Cortex of kidney (tissue), 1 donor: ENCODE measurements at places on chromosomes 2 and 18.

DNA sequence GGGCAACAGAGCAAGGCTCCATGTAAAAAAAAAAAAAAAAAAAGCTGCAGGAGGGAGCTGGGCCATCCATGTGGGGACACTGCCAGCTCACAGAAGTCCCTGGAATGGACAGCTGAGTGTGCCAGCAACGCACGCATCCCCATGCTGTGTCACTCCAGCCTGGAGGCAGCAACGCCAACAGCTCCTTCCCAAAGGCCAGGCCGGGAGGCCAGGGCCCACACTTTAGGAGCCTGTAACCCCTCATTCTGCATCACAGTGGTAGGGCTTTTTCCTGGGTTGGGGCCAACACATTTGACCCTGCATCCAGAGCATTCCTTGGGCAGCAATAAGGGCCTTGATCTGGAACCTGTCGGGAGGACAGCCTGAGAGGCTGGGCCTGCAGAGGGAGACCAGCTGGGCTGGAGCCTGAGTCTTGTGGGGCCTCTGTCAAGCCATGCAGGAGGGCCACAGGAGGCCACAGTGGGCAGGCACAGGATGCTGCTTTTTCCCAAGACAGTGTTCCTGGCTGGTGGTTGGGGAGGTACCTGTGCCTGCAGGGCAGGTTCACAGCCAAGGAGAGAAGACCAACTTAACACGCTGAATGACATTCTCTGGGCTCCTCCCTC lies 16.8 kb upstream of the KCNK3 start:
- no peak for DNase-seq

GRCh38 chr2:146004462-146004861 lies 1484.5 kb upstream of the ZEB2 start:
- DNase-seq = no peak

- no peak for DNase-seq
Observed at GRCh38 chr2:72515696-72516095, 310.1 kb downstream of the EXOC6B start.

- no peak for DNase-seq
Observed at GRCh38 chr18:9103376-9103873, 926 bp downstream of the NDUFV2 start.

GRCh38 chr2:212908682-212909435 lies 242.6 kb downstream of the IKZF2 start:
- no peak for DNase-seq

DNA sequence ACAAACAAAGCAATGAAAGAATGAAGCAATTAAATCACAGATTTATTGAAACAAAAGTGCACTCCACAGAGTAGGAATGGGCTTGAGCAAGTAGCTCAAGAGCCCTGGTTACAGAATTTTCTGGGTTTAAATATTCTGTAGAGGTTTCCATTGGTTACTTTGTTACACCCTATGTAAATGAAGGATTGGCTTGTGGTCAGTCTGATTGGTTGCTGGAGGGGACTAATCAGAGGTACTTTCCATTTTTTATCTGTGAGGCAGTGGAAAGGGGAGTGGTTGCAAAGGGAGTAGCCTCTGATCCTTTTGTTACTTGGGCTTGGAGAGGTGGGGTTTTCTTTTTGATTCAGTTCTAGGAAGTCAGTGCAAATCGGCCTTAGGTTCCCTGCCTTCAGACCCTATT lies 253.3 kb downstream of the ARL6IP6 start:
- no peak for DNase-seq

GRCh38 chr2:239600001-239600593 lies 199.3 kb upstream of the HDAC4 start:
- DNase-seq = no peak

- DNase-seq = no peak
Observed at GRCh38 chr2:33214436-33214835, 262.0 kb upstream of the RASGRP3 start.

DNA sequence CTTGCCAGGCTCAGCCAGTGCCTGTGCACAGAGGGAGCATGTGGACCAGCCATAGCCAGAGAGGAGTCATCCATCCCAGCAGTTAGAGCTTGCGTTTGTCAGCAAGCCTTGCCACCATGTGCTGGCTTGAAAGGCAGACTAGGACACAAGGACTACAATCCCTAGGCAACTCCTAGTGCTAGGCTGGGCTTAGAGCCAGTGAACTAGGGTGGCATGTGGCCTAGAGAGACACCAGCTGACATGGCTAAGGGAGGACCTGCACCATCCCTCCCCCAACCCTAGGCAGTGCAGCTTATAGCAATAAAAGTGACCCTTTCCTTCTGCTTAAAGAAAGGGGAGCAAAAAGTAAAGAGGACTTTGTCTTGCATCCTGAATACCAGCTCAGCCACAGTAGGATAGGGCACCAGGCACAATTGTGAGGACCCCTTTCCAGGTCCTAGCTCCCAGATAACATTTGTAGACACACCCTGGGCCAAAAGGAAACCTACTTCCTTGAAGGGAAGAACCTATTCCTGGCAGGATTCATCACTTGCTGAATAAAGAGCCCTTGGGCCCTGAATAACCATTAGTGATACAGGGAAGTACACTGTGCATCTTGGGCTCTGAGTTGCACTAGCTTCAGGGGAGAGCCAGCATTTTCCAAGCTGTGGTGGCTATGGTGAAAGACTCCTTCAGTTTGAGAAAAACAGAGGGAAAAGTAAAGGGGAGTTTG lies 38.7 kb upstream of the UXS1 start:
- no peak for DNase-seq

GRCh38 chr2:194363878-194364277 lies 1293.1 kb upstream of the SLC39A10 start:
- DNase-seq = no peak

DNA sequence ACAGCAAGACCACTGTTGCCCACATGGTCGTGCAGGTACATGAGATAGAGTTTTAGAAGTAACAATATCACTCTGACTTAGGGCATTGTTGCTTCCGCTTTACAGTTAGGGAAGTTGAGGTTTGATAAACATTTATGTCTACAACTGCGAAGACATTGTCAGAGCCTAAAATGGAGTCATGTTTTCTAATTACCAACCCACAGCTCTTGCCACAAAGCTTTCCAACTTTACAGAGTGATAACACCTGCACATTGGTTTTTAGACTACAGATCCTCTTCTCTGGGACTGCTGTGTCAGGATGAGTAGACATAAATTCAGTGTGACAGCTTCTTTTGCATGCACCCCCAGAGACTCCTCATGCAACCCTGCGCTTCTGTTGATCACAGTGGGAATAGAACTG lies 119.0 kb downstream of the FEZ2 start:
- DNase-seq = no peak

DNA sequence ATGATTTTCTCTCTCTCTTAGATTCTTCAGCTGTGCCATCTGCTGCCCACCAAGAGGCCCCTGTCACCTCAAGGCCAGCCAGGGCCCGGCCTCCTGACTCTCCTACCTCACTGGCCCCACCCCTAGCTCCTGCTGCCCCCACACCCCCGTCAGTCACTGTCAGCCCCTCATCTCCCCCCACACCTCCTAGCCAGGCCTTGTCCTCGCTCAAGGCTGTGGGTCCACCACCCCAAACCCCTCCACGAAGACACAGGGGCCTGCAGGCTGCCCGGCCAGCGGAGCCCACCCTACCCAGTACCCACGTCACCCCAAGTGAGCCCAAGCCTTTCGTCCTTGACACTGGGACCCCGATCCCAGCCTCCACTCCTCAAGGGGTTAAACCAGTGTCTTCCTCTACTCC lies 9.4 kb upstream of the GMPPA start:
- DNase-seq = no peak

GRCh38 chr18:77899972-77900754 lies 650.5 kb downstream of the GALR1 start:
- no peak for DNase-seq

DNA sequence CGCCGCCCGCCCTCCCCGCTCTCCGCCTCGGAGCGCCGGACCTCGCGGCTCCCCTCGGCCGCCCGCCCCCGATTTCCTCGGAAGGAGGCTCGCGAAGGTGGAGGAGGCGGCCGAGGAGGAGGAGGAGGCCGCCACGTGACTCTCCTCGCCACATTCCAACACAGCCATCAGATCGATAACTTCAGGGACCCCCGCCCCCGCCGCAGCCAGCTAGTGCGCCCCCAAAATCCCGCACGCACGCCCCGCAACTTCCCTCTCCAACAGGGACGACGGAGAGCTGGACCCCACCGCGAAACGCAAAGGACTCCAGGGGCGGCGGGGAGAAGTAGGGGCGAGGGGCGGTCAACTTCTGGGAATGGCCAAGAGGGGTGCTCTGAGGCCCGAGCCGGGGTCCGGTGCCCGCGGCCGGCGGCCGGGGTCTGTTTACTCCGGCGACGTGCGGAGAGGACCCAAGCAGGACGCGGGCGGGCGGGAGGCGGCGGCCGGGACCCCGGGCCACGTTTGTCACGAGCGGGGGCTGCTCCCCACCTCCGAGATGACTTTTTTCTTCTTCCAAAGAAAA lies 2.0 kb downstream of the ZNF521 start:
- DNase-seq = no peak

GRCh38 chr2:68487773-68488355 lies 20.5 kb downstream of the APLF start:
- no peak for DNase-seq

DNA sequence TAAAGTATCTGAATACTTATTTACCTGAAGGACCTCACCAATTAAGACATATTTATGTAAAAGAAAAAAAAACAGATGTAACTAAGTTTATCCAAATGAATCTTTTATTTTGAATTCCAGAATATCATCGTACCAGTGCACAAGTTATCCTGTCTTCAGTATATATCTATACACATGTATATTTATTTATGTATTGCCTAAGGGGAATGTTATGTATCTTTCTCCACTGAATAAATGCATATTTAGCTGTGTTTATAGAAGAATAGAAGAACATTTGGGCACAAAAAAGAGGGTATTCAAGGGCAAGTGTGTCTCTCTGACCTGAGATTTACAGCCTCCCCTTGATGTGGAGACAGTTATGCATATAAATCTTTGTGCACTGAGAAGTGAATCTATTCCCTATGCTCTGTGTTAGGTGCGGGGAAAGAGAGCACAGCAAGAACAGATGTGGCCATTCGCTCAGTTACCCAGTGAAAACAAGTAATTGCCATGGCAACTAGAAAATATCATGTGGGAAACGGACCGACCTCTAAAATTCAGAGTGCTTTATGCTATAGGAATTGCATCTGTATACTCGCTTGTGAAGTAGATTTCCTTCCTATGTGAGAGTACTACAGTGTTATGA lies 39.5 kb upstream of the ASXL3 start:
- no peak for DNase-seq

DNA sequence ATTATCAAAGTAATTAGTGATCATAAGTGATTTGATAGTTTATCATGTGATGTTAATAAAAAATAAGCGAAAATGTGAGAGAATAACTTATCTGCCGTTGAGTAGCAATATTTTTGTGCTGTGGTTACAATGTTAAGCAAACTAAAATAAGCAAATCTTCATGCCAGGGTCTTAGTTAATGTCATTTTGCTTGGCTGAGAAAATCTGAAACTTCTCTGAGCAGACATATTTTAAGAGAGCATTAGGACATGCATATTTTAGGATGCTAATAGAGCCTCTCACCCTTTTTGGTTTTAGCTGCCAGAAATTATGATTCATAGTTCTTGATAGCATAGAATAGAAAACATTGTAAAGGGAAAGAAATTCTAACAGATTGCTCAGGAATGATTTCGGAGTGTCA lies 233.5 kb upstream of the ZEB2 start:
- DNase-seq = no peak

GRCh38 chr18:10190564-10190963 lies 263.9 kb upstream of the APCDD1 start:
- no peak for DNase-seq

DNA sequence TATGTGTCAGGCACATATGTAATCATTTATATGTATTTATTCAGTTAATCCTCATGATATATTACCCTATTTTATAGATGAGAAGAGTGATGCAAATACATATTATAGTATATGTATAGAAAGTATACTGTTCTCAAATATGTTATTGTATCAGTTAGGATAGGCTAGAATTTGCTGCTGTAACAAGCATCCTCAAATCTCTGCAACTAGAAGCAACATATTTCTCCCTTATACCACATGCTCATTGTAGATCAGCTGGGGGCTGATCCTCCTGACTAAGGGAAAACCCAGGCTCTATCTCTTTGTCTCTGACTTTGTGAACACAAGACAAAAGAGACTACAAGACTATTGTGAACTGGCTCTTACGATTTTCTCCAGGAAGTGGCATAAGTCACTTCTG lies 24.8 kb upstream of the HS6ST1 start:
- no peak for DNase-seq

DNA sequence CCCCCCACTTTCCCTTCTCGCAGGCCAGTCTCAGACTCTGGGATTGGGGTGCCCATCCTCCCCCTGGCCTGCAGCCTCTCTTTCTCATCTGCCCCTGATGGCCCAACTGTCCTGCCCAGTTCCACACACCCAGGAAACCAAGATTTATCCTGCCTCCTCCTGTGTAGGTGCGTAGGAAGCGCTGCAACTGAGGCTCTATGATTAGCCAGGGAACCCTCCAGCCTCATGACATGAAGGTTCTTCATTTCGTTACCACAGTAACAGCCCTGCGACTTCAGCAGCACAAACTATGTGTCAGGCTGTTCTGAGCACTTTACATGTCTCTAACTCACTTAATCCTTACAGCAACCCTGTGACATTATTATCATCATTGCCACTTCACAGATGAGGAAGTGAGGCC lies 305.9 kb downstream of the CELF4 start:
- DNase-seq = no peak

DNA sequence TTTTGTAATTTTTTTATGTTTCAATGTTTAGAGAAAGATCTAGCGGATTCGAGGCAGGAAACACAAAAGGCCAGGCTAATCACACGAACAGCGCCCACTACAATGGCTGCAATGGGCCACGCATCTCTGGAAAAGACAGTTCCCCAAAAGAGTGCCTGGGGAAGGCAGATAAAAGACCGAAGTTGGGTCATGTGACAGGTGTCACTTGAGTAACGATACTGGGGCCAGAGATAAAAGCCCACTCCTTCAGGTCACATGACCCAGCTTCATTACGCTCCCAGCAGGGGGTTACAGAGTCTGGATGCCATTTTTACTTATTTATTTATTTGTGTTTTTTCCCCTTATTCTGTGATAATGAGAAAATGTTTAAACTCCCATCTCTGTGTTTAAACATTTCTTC lies 95.4 kb downstream of the CDK15 start:
- DNase-seq = no peak

DNA sequence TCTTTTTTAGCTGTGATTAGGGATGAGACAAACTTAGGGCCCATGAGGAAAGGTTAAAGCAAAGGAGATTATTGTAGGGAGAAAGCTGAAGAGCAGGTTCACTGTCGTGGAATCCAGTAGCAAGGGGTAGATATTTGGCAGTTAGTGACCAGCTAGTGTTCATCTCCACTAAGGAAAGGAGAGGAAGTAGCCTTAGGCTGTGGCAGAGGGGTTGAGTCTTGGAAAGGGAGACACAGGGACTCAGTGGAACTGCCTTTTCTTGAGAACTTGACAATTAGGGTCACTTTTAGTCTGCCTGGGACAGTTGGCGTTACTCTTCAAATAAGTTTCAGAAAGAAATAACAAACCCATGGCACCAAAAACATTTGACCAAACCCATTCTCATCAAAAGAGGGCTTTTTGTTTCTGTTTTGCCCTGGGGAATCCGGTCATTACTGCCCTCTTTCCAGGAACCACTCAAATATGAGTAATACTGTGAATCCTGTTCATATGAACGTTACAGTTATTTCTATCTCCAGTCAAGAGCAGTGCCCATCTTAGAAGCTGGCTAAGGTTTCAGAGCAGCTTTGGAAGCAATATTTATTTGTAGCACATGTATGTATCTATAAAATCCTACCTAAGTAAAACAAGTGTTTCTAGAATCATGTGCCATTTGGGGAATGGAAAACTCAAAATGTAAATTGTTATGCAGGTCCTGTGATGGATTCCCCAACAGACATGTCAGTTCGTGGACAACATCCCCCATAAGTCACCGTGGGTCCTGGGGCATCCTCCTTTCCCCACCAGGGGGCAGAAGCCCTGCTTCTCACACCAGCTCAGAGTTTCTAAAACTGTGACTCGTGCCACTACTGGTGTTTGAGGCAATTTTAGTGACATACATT lies 77.3 kb upstream of the PHLPP1 start:
- no peak for DNase-seq
